T-helper 9 cell (primary cell): ENCODE measurements at places on chromosomes 2 and 18.

DNA sequence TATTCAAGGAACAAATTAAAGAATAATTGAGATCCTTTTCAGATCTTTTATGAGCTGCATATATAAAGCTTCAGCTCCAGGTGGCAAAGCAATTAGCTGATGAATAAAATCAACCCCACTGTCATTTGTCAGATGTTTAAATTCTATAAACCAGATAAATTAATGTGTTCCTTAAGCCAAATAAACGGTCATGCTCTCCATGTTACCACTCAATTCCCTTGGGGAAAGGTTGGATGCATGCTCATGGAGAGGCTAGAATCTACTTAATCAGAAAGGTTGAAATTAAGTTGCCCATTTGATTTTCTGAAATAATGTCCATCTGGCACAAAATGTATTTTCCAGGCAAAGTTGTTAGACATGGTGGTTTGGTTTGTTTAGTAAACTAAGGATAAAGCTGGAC lies 282.5 kb upstream of the SPRED2 start:
- no peak for DNase-seq

GRCh38 chr2:239737144-239737463 lies 288.0 kb downstream of the NDUFA10 start:
- no peak for DNase-seq

GRCh38 chr2:21363364-21363763 lies 239.6 kb downstream of the TDRD15 start:
- DNase-seq = no peak

- DNase-seq = no peak
Observed at GRCh38 chr18:10979411-10979810, 170.0 kb downstream of the PIEZO2 start.
